ENCODE measurements at places on chromosomes 3 and 15. TPM values are rescaled to one million over a fixed set of nuclear protein-coding genes. Genes with fewer than 3 reads are reported as not detected.

DNA sequence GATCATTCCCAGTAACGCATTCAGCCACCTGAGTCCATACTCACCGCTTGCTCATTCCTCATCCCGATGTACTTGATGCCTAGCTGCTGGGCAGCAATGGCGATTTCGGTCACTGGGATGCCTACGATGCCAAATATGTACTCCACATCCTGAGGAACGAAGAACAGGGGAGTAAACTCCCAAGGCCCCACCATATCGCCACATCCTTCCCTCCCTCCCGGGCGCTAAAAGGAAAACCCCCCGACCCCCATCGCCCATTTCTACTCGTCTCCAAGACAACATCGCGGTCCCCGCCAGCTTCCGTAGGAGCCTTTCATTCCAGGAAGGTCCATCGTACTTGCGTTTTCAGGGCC, 347 bp downstream of the HACL1 start:
- peak overlapping the region; percentile 83 for H3K4me3 ChIP-seq
- H3K4me1 ChIP-seq = peaks cover 17% of the 10 kb centered on the region
- H3K27me3 ChIP-seq = no peaks in the 10 kb centered on the region
- peak overlapping the region; percentile 84 for H3K27ac ChIP-seq
- H3K36me3 ChIP-seq = peaks cover 8% of the 10 kb centered on the region
- no peak for DNase-seq

DNA sequence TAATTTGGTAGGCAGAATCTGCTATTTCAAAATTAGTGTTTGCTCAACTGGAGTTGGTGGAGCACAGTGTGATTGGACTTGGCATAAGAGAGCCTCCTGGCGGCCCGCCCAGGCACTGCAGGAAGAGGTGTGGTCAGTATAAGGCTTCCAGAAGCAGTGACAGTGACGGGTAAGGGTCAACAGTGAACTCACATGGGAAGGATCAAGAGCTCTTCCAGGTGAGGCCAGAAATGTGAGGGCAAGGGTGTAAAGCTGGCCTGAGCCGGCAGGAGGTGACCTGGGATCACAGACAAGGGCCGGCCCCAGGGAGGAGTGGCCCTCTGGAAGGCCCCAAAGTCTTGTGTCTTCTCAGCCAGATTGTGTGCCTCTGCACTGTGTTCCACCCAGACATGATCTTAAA, 93.2 kb upstream of the RNF7 start:
- H3K4me1 ChIP-seq = no peaks in the 10 kb centered on the region
- no peaks in the 10 kb centered on the region for H3K36me3 ChIP-seq
- H3K27ac ChIP-seq = no peak overlapping the region
- no peak overlapping the region for H3K4me3 ChIP-seq

- H3K27ac ChIP-seq = no peak overlapping the region
- H3K27me3 ChIP-seq = no peaks in the 10 kb centered on the region
- no peaks in the 10 kb centered on the region for H3K4me1 ChIP-seq
- DNase-seq = no peak
- H3K4me3 ChIP-seq = no peak overlapping the region
These were observed 10.0 kb upstream of the SNTN start for GRCh38 chr3:63642488-63642887.

- DNase-seq = peak; percentile 77
- H3K27ac ChIP-seq = no peak overlapping the region
- H3K27me3 ChIP-seq = no peaks in the 10 kb centered on the region
- H3K4me3 ChIP-seq = no peak overlapping the region
- no peaks in the 10 kb centered on the region for H3K36me3 ChIP-seq
These were observed 90.2 kb downstream of the ANP32A start for GRCh38 chr15:68730471-68730919.

DNA sequence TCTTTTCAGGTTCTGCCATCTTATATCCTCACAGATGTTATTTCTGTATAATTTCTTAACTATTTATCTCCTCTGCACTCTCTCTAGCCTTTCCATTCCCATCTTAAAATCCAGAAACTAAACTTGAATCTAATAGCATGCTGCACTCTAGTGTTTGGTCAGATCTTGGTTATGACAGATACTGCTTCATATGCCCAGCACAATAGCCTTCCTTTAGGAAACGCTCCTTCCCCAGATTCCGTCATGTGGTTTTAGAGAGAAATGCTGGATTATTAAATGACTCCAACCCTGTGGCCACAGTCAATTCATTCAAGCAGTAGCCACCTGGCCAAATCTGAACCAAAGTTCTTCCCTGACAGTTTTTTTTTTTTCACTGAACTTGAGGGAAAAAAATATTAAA, 19.4 kb downstream of the RASGRP1 start:
- no peak for DNase-seq
- no peak overlapping the region for H3K27ac ChIP-seq
- no peak overlapping the region for H3K4me3 ChIP-seq
- no peaks in the 10 kb centered on the region for H3K36me3 ChIP-seq
- H3K4me1 ChIP-seq = no peaks in the 10 kb centered on the region
- H3K27me3 ChIP-seq = no peaks in the 10 kb centered on the region

CTDSPL2 gene
- 2.6 TPM for total RNA-seq

MYLK gene
- 196 TPM for total RNA-seq

Measured in ascending aorta (tissue), 2 donors.